ENCODE measurements at places on chromosomes 1 and 21. TPM values are rescaled to one million over a fixed set of nuclear protein-coding genes. Genes with fewer than 3 reads are reported as not detected.

GRCh38 chr1:114330451-114330983 is 176.8 kb upstream of the SYT6 start:
- DNase-seq = no peak

DNA sequence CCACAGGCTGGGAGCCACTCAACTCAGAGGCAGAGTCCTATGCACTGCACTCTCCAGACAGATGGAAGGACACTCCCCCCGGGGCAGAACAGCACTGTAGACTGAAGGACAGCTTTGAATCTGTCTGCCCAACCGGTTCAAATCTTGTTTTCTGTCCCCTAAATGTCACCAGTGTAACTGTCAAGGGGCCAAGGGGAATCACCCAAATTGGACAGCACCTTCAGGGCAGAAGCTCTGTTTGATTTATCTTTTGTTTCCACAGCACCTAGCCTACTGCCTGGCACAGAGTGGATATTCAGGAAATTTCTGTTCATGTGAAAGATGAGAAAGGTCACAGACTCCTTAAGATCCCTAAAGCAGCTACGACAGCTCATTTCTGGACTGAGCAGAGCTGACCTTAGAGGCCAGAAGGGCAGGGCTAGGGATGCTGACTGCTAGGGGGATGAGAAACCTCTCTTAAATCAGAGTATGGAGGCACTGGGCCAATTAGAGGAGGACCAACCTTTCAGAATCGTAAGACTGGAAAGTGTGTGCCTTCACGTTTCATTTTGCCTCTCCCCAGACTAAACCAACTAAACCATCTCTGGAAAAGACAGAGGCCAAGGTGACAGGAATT is 41.0 kb downstream of the ITPKB start:
- no peak for DNase-seq

GRCh38 chr1:232278925-232279324 is 351.0 kb downstream of the SIPA1L2 start:
- no peak for DNase-seq

The KIF21B gene
- 2.0 TPM for polyA plus RNA-seq

The TTC13 gene
- polyA plus RNA-seq = 21.0 TPM

The BACE2 gene
- polyA plus RNA-seq = 34.8 TPM

The OLIG2 gene
- not detected for polyA plus RNA-seq

Data from right renal cortex interstitium (tissue), 3 donors.